GM12878 (cell line): ENCODE measurements at places on chromosomes 11 and 22.

DNA sequence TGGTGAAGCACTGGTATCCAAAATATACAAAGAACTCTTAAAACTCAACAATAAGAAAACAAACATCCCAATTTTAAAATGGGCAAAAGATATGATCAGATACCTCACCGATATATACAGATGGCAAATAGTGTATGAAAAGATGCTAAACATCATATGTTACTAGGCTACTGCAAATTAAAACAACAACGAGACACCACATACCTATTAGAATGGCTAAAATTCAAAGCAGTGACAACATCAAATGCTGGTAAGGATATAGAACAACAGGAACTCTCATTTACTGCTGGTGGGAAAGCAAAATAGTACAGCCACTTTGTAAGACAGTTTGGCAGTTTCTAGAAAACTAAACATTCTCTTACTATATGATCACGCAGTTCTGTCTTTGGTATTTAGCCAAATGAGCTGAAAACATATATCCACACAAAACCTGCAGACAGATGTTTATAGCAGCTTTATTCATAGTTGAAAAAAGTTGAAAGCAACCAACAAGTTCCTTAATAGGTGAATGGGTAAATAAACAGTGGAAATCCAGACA is 38.5 kb downstream of the SIK3 start:
- DNase-seq, result no peak

DNA sequence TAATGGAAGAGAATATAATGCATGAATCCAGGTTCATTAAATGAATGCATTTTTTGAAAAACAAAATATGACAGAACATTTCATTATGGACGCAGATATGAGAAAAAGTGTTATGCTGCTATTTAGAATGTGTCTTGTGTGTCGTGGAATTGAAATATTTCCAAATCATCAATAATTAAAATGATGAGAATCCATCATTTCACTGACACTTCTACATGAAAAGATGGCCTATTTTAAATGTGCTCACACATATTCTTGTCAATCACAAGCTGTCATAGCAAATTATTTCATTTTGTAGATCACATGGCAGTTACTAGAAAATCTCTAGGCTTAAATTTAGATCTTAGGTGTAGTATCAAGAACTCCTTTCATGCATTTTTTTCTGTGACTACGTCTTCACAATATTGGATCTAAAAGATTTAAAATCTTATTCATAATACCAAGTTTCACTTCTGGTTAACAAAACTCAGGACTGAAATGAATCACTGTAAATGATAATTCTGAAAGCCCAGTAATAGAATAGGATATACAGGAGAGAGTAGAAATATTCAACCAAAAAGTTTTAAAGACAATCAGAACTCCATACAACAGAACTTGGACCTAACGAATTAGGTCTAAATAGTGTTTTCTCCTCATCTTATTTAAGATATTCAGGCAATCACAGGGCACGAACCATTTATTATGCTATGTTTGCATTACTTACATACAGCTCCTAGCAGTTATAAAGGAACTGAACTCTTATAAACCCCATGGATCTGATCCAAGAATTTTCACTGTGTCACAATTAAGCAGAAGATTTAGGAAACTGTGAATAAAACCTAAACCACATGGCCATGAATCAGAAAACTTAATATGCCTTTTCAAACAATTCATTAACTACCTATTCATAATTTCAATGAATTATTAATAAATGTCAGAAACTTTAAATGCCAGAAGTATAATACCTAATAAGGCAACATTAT is 67.7 kb downstream of the DCDC1 start:
- DNase-seq, result no peak

- no peak for DNase-seq
Measured at GRCh38 chr22:26453812-26454500, 24.9 kb downstream of the ASPHD2 start.

DNA sequence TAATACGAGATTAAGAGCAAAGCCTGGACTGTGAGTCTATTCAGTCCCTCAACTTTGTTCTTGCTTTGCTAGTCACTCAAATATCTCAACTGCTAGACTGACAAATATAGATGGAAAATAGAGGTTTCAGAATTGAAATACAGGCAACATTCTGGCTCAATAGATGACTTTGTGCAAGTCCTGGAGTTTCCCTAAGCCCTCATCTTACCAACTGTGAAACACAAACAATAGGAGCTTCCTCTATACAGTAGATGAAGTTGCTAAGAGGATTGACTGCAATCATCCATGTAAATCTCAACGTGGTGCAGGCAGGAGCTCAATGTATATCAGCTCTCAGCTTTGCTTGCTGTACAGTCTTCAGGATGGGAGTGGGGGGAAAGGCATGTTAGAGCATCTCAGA is 6.2 kb upstream of the MPEG1 start:
- DNase-seq, result no peak

- DNase-seq, result no peak
Measured at GRCh38 chr22:27476729-27477128, 324.8 kb downstream of the MN1 start.

DNA sequence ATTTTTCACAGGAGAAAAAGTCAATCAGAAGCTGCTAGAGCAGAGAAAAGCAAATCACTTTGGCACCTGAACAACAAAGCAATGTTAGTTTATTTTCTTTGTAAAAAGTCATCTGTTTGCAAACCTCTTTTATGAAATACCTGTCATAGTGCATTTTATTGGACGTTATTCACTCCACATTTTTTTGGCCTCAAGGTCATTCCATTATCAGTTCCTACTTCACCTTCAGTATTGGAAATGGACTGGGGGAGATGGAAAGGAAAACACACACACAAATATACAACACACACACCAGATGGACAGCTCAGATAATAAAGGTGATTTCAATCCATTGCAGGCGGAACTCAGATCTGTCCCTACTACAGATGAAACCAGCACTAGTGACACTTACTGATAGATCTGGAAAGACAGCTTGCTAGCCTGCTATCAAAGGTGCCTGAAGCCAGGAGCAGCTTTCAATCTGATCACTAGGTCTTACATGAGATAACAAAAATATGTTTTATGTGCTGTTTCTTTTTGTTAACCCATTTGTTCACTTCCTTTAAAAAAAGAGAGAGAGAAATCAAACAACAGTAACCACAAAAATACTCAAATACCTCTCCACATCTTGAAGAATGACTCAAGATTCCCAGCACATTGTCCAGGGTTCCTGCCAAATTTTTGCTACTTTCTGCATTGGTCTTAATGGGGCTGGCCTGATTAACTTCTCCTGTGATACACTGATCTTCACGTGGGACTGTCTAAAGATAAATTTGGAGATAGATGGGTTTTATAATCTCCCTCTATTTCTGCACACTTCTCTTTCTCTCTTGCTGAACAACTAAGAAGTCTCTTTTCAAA is 844.3 kb upstream of the TENM4 start:
- DNase-seq, result no peak

- DNase-seq, result no peak
Measured at GRCh38 chr11:890794-891540, 19.6 kb downstream of the CHID1 start.

- DNase-seq, result no peak
Measured at GRCh38 chr22:28237112-28237511, 318.1 kb upstream of the PITPNB start.

GRCh38 chr11:44654057-44654456 is 72.7 kb upstream of the TSPAN18 start:
- DNase-seq, result no peak

DNA sequence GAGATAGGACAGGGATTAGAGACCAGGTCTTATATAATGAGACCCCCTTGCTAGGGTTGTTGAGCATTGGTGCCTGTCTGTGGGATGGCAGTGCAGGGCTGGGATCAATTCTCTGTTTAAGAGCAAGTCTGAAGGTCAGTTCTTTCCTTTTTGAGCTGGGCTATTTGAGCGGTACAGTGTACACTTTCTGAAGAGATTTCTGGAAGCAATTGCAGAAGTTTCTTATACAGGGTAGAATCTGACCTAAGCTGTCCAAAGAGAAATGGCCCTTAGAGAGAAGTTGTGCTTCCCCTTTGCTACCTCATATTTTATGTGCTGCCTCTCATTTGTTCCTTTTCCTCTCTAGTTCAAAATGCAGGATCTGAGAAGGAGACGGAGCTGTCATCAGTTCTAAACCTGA is 35.8 kb downstream of the CSTPP1 start:
- DNase-seq, result no peak

- no peak for DNase-seq
Measured at GRCh38 chr11:93689240-93689639, 27.8 kb downstream of the CEP295 start.

DNA sequence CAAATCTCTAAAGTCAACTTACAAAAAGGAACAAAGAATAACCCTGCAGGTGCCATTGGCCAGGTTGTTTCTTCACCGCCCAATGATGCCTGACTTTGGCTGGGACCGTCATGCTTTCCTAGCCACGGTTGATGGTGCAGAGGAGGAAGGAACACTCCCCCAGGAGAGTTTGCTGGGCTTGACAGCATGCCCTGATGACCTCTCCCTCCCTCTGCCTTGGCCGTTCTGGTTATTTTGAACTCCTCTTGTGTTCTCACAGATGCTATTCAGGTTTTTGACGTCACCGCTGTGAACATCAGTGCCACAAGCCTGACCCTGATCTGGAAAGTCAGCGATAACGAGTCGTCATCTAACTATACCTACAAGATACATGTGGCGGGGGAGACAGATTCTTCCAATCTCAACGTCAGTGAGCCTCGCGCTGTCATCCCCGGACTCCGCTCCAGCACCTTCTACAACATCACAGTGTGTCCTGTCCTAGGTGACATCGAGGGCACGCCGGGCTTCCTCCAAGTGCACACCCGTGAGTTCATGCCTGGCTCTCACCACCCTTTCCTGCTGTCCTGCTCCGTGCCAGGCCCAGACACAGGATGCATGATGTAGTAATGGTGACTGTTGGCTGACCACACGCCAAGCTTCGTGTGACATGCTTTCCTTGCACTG is 89.0 kb upstream of the OR4B1 start:
- DNase-seq, result no peak

DNA sequence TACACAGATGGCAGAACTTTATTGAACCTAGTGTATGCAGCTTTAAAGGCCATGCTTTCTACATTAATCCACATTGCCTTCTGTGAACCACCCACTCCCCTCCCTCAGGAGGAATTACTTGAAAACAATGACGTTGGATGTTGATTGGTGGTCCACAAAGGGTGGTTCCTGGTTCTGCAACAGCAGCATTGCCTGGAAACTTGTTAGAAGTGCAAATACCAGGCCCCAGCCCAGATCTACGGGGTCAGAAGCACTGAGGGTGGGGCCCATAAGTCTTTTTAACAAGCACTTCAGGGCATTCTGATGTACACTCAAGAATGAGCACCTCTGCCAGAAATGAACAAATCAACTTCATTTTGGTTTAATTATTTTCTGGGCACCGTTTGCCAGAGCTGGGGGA is 91.0 kb downstream of the ISX start:
- DNase-seq, result no peak

DNA sequence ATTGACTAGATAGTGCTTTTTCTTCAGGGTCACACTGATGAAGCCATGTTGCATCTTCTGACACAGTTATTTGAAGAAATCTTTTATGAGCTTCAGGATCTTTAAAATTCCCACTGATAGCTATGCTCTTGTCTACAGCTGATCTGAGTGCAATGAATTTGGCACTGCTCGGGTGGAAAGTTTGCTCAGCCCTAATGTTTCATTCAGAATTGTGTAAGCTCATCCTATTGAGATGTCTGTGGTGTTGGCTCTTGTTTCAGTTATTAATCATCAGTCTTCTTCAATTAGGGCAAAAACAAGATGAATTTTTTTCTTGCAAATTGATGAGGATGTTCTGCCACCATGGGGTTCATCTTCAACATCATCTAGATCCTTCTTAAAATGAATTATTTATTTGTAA is 1387.0 kb upstream of the RAG2 start:
- DNase-seq, result no peak

- DNase-seq, result no peak
Measured at GRCh38 chr22:44697423-44698141, 4.4 kb upstream of the PRR5 start.

DNA sequence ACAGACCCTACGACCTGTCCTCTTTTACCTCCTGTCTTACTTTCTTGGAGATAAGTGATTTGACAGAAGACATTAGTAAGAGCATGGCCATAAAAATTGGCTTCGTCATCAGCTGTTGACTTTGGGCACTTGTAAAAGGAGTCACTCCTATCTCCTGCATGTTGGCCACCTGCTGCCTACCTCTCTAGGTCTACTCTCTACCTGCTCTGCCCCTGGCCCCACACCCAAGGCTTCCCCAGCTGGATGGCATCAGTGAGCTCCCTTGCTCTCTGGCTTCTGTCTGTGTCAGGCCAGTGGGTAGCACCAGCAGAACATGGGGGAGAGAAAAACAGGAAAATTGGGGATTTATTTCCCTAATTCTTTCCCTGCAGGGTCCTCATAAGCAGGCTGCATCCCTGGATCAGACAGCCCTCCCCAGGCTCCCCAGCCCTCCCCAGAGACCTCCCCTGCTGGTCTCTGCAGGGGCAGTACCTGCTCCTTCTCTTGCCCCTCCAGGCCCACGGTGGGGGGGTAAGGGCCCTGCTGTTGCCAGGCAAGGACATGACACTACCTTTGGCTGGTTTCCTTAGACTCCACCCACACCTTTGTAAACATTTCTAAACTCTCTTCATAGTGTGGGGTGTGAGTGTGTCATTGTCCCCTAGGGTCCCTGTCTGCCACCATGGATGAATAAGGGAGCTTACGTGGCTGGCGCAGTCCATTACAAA is 157.0 kb upstream of the NECTIN1 start:
- DNase-seq, result no peak

DNA sequence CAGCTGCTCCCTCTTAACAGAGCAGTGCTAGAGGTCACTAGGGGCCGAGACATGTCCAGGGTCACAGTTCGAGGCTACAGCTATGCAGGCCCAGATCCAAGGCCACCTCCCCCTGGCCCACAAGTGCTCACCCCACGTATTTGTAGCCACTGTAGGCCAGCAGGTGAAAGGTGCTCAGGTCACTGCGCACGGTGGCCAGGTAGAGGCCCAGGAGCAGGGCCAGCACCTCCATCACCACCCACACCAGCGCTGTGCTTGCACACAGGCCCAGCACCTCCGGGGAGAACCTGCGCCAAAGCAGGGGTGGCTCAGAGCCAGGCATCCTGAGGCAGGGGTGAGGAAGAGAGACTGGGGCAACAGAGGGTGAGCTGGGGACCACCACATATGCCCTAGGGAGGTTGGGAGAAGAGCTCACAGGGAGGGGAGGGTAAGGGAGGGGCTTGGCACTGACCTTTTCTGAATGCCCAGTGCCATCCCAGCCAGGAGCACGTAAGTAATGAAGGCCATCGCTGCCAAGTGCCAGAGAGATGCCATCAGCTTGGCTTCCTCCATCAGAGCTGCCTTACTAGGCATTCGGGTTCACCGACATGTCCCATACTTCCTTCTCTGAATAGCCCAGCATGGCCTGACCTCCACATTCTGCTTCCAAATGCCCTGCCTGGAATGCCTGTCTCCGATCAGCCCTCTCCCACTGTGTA is 3.5 kb downstream of the YIF1A start:
- no peak for DNase-seq

DNA sequence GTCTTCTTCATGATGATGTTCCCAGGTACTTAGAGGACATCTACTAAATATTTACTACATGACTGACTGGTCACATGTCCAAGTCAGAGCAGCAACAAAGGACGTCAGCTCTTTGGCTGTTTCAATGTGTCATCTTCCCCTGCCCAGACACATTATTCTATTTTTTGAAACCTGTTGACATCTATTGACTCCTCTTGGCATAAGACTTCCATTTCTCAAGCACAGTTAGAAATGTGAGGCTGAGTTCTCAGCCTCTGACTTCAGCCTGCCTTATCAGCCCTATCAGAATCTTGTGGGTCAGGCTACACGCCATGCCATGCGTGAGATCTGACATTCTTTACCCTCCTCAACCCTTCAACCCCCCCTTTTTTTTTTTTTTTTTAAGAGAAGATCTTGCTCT is 63.8 kb downstream of the SC5D start:
- DNase-seq, result no peak

- no peak for DNase-seq
Measured at GRCh38 chr11:130888790-130889189, 27.5 kb downstream of the SNX19 start.
